ENCODE measurements at places on chromosomes 5 and 9. TPM values are rescaled to one million over a fixed set of nuclear protein-coding genes. Genes with fewer than 3 reads are reported as not detected.
A peak's percentile ranks its signal among the peaks of the same experiment; 100 is the strongest.

DNA sequence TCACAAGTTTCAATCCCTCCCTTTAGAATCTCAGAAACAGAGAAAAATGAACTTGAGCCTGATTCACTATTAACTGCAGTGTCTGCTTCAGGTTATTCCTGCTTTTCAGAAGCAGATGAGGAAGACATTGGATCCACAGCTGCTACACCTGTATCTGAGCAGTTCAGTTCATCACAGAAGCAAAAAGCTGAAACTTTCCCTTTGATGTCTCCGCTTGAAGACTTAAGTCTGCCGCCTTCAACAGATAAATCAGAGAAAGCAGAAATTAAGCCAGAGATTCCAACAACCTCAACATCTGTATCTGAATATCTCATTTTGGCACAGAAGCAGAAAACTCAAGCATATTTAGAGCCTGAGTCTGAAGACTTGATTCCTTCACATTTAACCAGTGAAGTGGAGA lies 42.1 kb downstream of the CMYA5 start:
- H3K27me3 ChIP-seq, result no peaks in the 10 kb centered on the region
- H3K4me1 ChIP-seq, result no peaks in the 10 kb centered on the region
- DNase-seq, result no peak
- no peak overlapping the region for H3K27ac ChIP-seq

STPG3 gene
- total RNA-seq, result not detected

GRCh38 chr5:177404641-177405179 lies 4.2 kb upstream of the PFN3 start:
- peak overlapping the region; percentile 42 for H3K27ac ChIP-seq
- peaks cover 3% of the 10 kb centered on the region for H3K36me3 ChIP-seq
- peaks cover 12% of the 10 kb centered on the region for H3K27me3 ChIP-seq

ARID3C gene
- not detected for total RNA-seq

SLC36A2 gene
- not detected for total RNA-seq
